WERI-Rb-1 (cell line): ENCODE measurements at places on chromosomes 13 and 19.

DNA sequence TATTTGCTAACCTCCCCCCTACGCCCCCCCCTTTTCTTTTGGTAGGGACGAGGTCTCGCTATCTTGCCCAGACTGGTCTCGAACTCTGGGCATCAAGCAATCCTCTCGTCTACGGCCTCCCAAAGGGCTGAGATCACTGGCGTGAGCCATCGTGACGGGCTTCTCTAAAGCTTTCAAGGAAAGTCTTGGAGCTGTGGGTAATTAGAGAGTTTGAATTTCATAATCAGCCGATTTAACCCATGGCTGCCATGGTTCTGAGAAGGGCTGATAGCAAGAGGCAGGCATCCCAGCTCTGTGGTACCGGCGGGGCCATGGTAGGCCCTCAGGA lies 679 bp upstream of the ABHD8 start:
- DNase-seq: no peak

DNA sequence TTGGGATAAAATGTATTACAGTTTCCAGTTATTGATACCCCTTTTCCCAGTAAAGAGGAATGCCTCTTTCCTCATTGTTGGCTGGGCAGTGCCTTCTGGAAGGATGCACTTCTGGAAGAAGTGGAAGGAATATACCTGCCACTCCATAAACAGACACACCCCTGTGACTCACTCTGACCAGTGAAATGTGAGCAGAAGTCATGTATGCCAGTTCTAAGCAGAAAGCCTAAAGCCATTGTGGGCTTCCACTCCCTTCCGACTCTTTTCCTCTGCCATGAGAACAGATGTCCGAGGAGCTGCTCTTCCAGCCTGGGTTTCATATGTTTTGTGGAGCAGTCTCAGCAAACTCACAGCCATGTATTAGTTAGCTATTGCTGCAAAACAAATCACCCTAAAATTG lies 166.1 kb upstream of the SERP2 start:
- no peak for DNase-seq

- DNase-seq: no peak
These were observed 256.0 kb downstream of the PCDH9 start for GRCh38 chr13:66974174-66974573.

DNA sequence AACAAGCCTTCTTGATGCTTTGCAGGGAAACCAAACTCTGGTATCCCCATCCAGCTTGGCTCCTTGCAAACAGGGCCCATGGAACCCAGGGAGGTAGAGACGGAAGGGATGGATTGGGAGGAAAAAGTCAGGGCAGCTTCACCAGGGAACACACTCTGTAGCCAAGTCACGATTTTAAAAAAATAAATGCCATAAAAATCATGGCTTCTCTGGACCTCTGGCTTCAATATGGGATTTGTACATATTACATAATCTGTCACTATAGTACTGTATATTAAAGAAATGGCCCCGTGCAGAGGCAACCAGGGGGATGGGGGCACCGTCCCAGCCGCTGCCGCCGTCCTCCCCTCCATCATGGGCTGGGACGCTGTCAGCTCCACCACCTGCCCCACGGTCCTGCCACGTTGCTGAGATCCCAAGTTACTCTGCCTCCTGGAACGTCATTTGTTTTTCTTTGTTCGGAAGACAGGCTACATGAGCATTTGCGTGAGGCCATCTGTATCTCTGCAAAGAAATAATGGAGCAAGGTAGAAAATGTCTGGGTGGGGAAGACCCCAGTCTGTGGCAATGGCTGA lies 313.3 kb downstream of the ZNF536 start:
- no peak for DNase-seq

DNA sequence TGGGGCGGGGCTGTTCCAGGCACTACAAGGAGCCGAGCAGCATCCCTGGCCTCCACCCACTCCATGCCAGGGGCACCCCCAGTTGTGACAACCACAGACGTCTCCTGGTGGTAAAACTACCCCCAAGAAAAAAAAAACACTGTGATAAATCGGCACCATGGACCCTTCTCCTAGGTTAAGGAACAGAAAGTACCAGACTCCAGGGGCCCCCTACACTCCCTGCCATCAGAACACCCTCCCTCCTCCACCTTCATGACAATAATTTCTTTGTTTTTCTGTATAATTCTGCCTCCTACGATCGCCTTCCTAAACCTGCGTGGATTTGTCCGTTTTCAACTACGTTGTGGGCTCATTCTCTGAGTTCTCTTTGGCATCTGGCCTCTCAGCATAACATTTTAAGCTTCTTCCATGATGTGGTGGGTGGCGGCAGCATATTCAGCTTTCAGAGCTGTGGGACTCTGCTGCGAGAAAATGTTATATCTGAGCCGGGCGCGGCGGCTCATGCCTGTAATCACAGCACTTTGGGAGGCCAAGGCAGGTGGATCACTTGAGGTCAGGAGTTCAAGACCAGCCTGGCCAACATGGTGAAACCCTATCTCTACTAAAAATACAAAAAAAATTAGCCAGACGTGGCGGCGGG lies 8.6 kb downstream of the TLE2 start:
- DNase-seq: no peak

- DNase-seq: no peak
These were observed 79.6 kb downstream of the TEX26 start for GRCh38 chr13:31011901-31012654.

DNA sequence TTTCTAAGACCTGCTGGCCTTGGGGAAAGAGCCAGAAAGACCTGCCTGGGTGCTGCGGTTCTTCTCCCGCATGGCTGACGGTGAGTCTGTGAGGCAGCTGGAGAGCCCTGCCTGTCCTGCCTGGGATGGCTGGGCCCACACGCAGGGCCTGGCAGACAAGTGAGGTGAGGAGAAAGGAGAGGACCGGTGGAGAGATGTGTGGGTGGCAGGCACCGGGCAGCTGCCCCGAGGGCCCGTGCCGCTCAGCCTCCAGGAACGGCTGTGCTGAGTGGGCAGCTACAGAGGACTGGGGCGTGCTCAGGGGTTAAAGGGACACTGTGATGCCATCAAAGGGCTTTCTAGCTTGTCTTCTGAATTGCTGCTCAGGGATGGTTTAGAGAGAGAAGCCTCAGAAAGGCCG lies 53.8 kb downstream of the MLLT1 start:
- no peak for DNase-seq

DNA sequence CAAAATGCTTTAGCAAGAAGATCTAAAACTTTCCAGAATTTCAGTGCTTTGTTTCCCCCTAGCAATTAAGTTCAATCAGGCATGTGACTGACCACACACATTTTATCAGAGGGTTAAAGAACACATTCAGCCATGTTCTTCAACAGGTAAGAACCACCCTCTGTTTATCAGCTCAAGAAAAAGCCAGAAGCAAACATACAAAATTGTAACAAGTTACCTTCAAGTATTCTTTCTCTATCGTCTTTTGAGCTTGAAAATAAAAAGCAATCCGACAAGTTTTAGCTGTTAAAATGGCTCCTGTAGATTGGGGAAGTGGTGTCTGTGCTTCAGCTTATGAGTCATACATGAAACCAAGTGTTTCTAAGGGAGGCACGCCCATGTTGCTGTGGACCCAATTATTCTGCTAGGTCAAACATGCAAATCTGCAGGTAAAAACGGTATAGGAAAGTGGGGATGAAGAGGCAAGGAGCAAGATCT lies at the start of gene ELF1:
ELF1 (minus strand) TSS at position 306 of the 477 bp plus-strand sequence. CDS start 37,262 bp downstream, outside the sequence.
- DNase-seq: no peak

GRCh38 chr19:55158848-55159749 lies 1.6 kb upstream of the TNNI3 start:
- DNase-seq: no peak

DNA sequence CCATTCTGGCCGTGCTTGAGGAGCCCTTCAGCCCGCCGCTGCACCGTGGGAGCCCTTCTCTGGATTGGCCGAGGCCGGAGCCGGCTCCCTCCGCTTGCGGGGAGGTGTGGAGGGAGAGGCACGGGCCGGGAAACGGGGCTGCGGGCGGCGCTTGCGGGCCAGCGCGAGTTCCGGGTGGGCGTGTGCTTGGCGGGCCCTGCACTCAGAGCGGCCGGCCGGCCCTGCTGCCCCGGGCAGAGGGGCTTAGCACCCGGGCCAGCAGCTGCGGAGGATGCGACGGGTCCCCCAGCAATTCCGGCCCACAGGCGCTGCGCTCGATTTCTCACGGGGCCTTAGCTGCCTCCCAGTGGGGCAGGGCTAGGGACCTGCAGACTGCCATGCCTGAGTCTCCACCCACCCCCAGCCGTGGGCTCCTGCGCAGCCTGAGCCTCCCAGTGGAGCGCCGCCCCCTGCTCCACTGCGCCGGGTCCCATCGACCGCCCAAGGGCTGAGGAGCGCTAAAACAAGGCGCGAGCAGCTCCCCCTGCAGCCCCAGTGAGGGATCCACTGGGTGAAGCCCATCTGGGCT lies 76.5 kb downstream of the PCDH20 start:
- DNase-seq: no peak

DNA sequence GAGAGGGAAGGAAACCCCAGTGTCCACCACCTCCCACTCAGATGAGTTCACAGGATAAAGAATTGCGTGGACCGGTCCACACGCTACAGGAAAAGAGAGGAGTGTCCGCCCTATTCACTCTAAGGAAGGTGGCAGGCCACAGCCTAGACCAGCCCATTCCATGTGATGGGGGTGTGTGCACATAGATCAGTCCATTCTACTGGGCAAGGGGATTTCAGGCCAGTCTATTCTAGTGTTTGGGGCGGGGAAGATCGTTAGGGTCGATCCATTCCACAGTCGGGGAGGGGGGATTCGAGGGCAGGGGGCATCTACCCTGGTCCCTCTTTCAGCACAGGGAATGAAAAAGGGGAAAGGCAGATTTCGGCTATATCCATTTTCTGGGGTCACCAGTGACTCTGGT lies 7.8 kb downstream of the FIZ1 start:
- DNase-seq: no peak

- no peak for DNase-seq
These were observed 70.6 kb downstream of the STK24 start for GRCh38 chr13:98506322-98506721.

GRCh38 chr13:38954291-38954690 lies 36.3 kb downstream of the STOML3 start:
- no peak for DNase-seq
